ENCODE measurements at places on chromosomes 7 and 10.

- no peak for ATAC-seq
Observed at GRCh38 chr7:80635533-80635932, 2.9 kb upstream of the CD36 start.

GRCh38 chr10:13709931-13710650 is 123.3 kb downstream of the PRPF18 start:
- no peak for ATAC-seq

GRCh38 chr10:120634659-120635058 is 177.6 kb downstream of the PLPP4 start:
- ATAC-seq = no peak

GRCh38 chr7:68043546-68043945 is 1046.9 kb downstream of the TYW1 start:
- no peak for ATAC-seq

- no peak for ATAC-seq
Observed at GRCh38 chr10:108911814-108912541, 1011.3 kb downstream of the XPNPEP1 start.

- ATAC-seq = no peak
Observed at GRCh38 chr7:27143950-27144780, 684 bp upstream of the HOXA5 start.

DNA sequence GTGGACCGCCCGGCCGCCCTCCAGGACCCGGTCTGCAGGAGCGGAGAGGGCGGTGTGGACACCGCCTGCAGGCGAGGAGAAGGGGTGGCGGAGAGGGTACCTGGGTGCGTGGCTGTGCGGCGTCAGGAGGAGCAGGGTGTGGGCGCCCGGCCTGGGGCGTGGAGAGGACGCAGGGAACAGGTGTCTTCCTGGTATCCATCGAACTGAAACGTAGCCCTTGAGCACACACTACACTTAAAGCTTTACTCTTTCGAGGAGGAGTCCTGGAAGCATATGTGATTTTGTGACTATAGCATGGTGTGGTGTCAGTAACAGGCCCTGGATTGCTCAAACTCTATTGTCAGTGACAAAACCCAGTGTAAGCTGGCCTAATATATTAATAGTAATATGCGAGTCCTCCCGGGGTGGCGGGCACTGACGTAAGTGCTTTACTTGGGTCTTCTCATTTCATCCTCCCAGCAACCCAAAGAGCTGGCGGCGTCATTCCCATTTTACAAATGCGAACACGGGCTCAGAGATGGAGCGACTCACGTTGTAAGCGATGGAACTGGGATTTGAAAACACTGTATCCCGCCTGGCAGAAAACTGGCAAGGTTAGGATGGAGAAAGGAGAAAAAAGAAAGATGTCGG is 508 bp upstream of the TECPR1 start:
- ATAC-seq = peak; percentile 38

- no peak for ATAC-seq
Observed at GRCh38 chr7:103989785-103990767, 618 bp upstream of the RELN start.

- no peak for ATAC-seq
Observed at GRCh38 chr10:47321521-47322195, 596 bp upstream of the GDF2 start.

DNA sequence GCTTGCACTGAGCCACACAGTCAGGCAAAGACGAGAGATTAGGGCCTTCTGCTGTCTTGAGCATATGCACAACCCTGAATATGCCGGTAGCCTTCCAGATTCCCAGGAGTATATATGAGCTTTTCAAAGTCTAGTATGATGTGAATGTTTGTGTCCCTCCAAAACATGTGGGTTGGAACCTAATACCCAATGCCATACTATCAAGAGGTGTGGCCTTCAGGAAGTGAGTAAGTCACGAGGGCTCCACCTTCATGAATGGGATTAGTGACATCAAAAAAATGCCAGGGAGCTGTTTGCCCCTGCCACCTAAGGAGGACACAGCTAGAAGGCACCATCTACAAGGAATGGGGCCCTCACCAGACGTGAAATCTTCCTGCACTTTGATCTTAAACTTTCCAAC is 105.2 kb downstream of the CH25H start:
- ATAC-seq = no peak

DNA sequence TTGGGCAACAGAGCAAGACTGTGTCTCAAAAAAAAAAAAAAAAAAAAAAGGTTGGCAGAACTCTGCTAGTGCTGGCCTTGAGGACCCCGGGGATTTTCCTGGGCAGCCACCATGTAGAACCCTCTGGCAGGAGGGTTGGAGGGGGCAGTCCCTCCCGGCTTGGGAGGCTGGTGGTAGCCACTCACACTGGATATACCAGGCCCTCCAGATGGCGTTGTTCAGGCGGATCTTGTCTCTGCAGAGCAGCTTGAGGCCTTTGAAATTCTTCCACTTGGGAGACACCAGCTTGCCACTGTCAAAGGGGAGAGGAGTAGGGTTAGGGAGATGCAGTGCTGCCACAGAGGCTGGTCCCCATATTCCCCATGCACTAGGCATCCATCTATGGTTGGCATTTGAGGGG is 8.4 kb downstream of the MLXIPL start:
- ATAC-seq = no peak

DNA sequence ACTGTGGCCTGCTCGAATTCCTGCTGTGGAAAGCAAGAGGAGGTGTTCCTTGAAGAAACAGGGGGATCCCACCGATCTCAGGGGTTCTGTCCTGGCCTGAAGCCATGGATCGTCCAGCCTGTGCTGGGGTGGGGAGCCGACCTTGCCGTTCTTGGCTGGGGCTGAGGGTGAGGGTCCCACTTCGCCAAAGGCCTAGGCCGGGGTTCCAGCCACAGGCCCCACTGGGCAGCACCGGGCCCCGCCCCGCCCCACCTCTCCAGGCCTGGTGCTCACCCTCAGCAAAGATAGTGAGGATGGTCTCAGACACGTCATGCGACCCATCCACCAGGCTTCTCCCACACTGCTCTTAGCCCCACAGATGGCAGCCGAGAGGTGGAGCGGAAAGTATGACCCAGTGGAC is 51.4 kb upstream of the ZNF716 start:
- ATAC-seq = no peak

GRCh38 chr7:131673576-131673975 is 117.1 kb upstream of the PODXL start:
- no peak for ATAC-seq

GRCh38 chr7:149662591-149663095 is 110.7 kb downstream of the ZNF467 start:
- ATAC-seq = peak; percentile 69

- no peak for ATAC-seq
Observed at GRCh38 chr10:97734021-97734420, 2.9 kb upstream of the ZFYVE27 start.

DNA sequence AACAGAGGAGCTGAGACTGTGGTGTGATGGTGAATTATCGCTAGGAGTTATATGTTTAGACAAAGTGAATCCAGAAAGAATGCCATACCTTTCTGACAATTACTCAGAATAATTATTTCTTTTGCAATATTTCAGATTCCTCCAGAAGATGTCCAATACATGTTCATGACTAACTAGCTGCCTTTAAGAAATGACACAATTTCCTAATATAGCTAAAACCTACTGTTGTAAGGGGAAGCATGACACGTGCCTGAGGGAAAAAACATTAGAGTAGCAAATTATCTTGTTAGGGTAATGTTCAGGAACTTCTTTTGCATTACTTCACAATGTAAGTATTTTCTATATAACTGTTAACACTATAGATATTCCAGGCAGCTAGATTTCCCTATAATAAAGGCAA is 150.3 kb downstream of the COL28A1 start:
- ATAC-seq = no peak

- no peak for ATAC-seq
Observed at GRCh38 chr7:8620169-8620568, 186.8 kb downstream of the NXPH1 start.

DNA sequence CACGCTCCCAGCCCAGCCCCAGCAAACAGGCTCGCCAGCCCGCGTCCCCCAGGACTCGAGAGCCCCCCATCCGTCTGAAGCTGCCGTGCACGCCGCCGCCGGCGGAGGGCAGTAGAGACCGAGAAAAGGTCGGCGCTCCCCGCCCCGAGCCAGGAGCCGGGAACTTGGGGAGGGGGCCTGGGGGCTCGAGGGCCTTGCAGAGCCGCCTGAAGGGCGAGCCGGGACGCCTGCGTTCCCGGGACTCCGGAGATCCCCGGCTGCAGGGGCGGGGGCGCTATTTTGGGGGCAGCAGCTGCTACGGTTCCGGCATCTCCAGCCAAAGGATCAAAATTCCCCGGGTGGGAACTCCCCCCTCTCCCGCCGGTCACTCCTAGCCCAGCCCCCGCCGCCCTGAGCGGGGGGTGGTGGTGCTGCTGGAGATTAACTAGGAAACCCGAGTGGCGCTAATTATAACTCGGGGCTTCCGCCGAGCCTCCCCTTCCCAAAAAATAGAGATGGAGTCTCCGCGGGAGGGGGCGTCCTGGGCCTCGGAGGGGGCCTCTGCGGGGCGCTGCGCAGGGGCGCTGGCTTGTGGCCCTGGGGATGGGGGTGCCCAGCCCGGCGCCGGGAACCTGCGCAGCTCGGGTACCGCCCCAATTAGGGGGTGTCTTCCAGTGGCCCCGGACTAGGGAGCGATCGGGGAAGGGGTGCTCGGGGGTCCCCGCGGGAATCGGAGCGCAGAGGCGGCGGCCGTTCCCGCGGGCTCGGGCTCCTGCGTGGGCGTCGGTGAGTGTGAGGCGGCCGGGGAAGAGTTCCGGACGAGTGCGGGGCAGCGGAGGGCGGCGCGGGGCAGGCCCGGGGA is 608 bp downstream of the ACHE start:
- no peak for ATAC-seq

GRCh38 chr10:86295351-86295750 is 71.2 kb downstream of the GRID1 start:
- no peak for ATAC-seq

- ATAC-seq = no peak
Observed at GRCh38 chr7:1020849-1021251, 23.5 kb upstream of the GPR146 start.

DNA sequence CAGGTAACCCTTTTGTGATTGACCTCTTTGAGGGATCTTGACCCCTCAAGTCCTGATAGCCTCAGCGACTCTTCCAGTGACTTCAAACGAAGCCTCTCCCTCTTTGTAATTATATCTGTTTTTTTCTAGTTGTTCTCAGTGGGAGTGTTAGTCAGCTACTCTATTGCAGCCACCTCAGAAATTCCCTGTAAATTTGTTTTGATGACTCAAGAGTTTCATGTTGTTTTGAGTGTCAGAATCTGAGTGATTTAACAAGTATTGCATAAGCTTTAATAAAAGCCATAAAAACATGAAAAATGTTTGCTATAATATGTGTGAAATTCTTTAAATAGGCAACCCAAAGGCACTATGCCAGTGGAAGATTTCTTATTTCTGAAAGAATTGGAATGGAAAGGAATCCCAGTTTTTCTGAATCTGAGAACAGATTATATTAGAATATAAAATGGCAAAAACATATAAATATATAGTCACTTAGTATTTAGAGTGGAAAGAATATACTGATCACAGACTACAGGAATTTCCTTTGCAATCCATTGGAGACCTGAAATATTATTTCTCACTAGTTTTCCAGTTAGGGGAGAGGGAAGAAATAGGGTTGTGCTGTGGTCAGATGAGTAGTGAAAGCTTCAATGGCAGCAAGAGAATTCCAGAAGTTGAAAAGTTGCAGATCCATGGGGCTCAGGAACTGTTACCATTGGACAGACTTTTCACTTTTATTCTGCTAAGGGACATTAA is 94.4 kb upstream of the SEMA3C start:
- no peak for ATAC-seq

DNA sequence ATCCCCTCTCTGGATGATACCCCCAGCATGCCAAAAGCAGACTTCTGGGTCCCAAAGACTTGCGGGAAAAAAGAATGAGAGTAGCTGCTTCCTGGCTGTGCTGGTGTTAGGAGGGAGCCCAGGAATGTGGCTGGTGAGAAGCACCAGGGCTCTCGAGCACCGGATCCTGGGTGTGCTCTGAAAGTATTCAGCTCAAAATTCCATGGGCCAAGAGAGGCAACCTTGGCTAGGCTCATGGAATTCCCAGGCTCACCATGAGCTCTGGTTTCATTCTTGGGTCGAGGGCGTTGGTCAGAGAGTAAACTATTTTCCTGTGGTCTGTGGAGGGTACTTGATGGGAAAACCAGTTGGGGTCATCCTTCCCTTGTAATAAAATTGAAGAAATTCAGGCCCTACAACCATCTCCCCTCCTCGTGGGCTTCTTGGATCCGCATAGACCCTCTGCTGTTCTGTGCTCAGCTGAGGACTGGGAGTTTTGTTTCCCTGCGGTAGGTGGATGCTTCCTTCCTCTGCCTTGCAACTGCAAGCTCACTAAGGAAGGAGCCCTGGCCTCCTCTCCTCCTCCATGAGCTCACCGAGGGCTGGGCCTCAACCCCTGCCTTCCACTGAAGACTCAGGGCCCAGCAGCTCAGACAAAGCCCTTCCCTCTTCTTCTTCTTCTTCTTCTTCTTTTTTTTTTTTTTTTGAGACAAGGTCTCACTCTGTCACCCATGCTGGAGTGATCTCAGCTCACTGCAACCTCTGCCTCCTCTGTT is 34.5 kb upstream of the AQP1 start:
- ATAC-seq = no peak

GRCh38 chr7:17062151-17063044 is 180.6 kb upstream of the AGR3 start:
- ATAC-seq = no peak

DNA sequence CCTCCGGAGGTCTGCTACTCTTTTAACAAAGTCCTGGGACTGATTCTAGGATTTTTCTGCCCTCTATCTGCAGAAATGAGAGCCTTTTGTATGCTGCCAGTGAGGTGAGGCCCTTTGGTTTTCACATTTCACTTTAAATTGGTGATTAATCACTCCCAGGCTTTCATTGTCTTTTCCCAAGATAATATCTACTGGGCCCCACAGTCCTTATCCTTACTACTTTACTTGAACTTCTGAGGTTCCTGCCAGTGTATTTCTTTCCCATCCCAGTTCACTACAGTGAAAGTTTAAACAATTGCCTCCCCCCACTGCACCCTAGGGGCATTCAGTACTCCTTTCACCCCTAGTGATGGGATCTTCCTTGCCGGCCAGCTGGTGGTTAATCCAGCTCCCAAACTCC is 127.4 kb upstream of the INHBA start:
- ATAC-seq = no peak
